ENCODE measurements at places on chromosomes 1 and 21.

DNA sequence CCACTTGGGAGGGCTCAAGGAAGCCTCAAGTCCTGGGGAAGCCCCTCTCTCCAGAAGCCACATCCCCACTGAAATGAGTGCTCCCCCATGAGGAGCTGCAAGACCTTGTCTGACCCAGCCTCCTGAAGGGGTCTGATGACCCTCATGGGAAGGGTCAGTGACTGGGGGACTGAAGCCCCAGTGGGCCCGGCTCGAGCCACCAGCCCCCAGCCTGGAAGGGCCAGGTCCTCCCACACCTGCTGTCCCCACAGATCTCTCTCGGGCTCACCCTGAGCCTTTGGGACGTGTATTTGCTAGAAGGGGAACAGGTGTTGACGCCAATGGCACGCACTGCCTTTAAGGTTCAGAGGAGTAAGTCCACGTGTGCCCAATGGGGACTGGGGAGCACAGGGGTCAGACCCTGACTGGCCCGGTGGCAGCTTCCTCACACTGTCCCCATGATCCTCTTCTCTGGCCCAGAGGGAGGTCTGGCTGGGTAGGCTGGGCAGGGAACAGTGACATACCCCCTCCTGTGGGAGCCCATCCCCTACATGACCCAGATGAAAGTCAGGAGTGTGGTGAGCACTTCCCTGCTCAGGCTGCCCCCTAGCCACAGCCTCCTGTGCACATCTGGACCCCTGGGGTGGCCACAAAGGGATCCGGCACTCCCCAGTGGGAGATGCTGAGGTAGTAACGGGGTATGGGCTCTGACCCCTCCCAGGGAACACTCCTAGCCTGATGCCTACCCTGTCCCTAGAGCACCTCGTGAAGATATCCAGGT, 12.4 kb upstream of the SRARP start:
- no peak for DNase-seq

DNA sequence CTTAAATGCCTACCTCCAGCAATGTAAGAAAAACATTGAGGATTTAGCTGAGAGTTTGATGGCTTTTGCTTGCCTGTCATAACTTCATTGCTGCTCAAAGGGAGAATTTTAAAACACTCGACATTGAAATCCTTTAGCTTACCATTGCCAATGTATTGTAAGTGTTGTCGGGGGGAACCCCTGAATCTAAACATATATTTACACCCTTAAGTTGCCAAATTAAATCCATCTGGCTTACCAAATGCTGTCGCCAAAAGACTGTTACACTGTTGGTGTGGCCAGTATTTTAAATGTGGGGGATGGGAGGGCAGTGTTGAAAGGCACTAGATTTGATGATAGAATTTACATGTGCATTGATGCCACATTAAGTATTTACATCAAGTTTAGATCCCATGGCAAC, 24.9 kb upstream of the C1orf105 start:
- DNase-seq: no peak

- DNase-seq: no peak
Measured at GRCh38 chr21:44999428-44999971, 59.7 kb downstream of the SLX9 start.

DNA sequence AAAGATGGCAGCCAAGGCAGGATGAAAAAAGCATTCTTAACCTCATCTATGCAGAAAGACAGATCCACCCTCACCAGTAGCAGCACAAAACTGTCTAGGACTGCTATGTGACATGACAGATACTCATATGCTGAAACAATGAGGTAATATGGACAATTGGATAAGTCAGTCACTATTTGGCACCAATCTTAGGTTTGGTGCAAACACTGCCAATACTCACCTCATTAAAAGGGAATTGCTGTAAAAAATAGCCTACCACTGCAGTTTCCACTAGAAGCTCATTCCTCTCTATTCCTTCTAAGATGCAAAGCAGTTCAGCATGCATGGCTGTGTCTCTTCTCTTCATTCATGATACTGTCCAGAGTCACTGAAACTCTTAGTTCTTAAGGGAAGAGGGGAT, 91.7 kb downstream of the TBX15 start:
- no peak for DNase-seq

- DNase-seq: no peak
Measured at GRCh38 chr1:168555508-168556046, 11.8 kb upstream of the XCL2 start.
